ENCODE measurements at places on chromosomes 6 and 20.
A peak's percentile ranks its signal among the peaks of the same experiment; 100 is the strongest.

- DNase-seq, result no peak
Measured at GRCh38 chr20:3777381-3777715, 3.9 kb downstream of the SPEF1 start.

- no peak for DNase-seq
Measured at GRCh38 chr6:166202321-166202733, 34.7 kb upstream of the TBXT start.

DNA sequence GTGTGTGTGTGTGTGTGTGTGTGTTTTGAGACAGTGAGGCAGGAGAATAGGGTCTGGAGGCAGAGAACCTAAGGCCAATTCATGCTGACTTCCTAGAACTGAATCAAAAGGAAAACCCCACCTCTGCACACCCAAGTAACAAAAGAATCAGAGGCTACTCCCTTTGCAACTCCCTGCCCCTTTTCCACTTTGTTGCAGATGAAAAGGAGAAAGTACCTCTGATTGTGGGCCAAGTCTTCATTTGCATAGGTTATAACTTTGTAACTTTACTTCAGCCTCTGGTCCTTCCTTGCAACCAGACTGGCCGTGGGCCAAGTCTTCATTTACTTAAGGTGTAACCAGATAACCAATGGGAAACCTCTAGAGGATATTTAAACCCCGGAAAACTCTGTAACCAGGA, 168.8 kb downstream of the EYA2 start:
- DNase-seq, result no peak

DNA sequence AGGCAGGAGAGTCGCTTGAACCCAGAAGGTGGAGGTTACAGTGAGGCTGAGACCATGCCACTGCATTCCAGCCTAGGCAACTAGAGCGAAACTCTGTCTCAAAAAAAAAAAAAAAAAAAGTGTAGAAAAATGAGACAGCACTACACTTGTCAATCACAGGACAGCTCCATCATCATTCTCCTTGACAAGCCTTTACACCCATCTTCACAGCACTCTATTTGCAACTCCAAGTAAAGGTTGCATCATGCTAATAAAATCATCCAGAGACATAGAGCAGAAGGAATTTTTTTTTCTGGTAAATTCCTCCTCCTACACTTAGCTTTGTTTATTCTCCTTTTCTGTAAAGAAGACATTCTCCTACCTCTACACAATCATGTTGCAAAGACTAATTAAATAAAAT, 791.0 kb upstream of the HS3ST5 start:
- DNase-seq, result peak; percentile 2

DNA sequence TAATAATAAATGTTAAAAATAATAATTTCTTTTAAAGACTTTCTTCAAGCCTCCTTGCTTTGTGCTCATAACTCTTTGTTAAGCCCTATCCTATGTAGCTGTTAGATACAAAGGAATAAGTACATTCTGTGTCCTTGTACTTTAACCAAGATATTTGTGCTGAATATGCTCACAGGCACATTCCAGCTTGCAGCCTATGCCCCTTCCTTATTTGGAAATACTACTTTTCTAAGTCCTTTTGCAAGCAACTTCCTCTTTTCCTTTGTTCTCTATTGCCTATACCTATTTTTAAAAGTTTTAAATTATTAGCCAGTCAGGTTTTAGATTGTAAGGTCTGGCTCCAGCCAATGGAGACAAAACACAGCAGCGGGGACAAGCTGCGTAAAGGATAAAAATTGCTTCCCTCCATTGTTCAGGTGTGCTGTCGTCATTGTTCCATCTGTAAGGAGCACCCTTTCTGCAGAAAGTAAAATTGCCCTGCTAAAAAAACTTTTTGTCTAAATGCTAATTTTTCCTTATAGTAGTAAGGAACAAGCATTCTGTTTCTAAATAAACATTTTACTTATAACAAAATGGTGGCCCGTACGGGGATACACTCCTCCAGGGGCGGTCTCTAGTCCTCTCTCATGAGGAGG, 80.2 kb downstream of the SYTL3 start:
- no peak for DNase-seq

DNA sequence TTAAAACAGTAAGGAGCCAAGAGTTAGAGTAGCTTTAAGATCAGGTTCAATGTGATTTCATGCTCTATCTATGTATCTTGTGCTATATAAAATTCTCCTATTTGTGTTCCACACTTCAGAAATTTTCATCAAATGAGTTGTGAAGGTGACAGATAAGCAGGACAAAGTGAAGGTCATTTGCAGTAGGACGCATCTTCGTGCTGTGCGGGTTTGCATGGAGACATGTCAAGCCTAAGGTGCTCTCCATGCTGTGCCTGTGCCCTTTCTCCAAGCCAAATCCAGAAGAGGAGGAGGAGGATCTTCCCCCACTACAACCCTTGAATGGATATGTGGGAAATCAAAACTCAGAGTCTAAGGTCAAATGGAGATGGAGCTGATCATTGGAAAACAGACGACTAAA, 147.3 kb upstream of the NEDD9 start:
- DNase-seq, result no peak

- DNase-seq, result no peak
Measured at GRCh38 chr6:42896178-42896719, 16.8 kb downstream of the RPL7L1 start.

- peak; percentile 63 for DNase-seq
Measured at GRCh38 chr6:134707342-134708031, 242.4 kb downstream of the ALDH8A1 start.

DNA sequence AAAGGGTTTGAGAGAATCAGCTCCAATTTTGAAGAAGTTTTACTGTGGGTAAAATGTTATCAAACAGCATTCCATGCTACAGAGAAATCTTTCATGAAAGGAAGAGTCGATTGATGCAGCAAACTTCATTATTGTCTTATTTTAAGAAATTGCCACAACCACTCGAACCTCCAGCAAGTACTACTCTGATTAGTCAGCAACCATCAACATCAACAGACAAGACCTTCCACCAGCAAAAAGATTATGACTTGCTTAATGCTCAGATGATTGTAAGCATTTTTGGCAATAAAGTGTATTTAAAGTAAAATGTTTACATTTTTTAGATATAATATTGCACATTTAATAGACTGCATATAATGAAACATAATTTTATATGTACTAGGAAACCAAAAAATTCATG, 87.5 kb downstream of the AKAP7 start:
- DNase-seq, result no peak

- DNase-seq, result no peak
Measured at GRCh38 chr6:154526996-154527395, 16.5 kb upstream of the CNKSR3 start.

- no peak for DNase-seq
Measured at GRCh38 chr6:131024565-131024964, 38.5 kb downstream of the EPB41L2 start.

DNA sequence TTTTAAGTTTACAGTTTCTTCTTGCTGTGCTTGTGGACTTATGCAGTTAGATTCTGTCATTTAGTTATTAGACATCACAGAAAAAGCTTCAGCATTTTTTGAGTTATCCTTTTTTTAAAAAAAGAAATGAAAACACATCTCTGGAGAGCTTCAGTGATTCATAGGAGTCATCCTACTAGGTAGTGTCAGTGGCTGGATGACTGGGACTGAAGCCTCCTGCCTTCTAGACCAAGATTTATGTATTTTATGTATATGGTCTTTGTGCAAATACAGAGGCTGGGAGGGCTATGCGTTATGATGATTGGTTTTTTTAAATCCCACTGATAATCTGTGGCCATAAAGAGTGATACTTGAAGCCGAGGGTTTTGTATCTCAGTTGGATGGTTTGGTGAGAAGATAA, 125.9 kb upstream of the JAG1 start:
- DNase-seq, result no peak

DNA sequence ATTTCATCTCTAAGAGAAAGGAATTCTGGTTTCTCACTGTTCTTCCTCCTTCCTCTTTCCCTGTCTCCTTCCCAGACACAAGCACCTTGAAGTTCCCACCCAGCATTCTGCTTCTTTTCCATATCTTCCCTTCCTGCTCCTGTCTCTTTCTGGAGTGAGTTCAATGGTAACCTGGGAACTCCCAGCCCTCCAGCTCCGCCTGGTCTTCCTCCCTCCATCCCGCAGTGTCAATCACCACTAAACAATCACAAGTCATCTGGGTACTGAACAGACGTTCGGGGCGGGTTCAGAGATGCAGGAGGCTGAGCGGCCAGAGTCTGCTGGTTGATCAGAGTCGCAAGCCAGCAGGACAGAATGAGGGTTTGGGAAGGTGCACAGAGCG, 7.7 kb downstream of the TTBK1 start:
- no peak for DNase-seq

GRCh38 chr6:63261820-63262219, 50.6 kb downstream of the FKBP1C start:
- DNase-seq, result no peak

DNA sequence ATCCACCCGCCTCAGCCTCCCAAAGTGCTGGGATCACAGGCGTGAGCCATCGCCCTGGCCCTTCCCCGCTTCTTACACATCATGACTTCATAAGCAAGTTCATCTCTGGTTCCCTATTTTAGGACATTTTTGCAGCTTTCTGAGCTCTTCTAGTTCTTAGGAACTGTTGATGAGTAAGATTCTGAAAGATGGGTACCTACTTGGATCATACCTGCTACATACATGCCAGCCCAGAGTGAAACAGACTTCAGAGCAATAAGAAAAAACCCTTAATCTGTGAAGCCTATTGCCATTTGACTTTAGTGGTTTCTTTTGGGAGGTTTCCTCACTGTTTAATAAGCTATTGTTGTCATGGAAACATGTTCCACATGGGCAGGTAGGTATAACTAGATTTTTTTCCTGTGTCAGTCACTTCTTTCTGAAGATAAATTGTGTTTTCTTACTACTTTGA, 27.9 kb upstream of the TMEM217 start:
- DNase-seq, result no peak

DNA sequence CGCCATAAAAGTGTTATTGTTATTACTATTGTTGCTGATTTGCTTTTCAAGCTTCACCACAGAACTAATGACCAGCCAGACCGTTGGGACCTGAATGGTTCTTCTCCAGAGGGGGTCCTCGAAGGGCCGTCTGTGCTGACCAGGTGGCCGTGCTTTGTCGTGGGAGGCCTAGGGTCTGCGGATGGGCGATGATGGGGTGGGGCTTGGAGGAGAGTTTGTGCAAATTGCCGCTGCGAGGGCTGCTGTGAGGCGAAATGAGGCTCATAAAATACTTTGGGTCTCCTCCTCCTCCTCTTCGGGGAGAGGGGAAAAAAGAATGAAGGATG, 6.0 kb upstream of the ZBTB22 start:
- DNase-seq, result no peak

DNA sequence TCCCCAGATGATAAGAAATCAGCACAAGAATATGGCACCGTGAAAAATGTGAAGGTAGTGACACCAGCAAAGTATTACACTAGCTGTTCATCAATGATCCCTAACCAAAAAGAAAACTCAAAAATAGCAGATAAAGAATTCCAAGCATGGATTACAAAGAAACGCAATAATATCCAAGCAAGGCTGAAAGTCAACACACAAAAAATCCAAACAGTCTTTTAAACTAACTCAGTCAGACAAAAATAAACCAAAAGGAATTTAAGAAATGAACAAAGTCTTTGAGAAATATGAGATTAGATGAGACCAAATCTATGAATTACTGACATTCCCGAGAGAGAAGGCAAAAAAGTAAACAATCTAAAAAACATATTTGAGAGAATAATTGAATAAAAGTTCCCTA, 976.1 kb upstream of the MAP3K7 start:
- DNase-seq, result no peak

DNA sequence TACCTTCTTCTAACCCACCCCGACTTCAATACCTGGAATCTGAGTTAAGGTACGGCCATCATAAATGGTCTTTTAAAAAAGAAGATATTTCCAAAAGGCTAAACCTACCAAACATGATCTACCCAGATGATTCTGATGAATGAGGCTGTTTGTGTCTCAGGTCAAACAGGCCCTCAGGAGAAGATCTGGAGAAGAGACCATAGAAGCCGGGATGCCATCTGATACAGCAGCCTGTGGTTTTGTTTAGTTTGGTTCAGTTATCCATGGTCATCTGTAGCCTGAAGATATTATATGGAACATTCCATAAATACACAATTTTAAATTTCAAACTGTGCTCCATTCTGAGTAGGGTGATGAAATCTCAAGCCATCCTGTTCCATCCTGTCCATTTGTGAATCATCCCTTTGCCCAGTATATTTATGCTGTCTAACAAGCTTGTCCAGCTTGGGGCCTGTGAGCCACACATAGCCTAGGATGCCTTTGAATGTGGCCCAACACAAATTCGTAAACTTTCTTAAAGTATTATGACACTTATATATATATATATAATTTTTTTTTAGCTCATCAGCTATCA, 4.0 kb upstream of the CAP2 start:
- DNase-seq, result peak; percentile 46

- DNase-seq, result no peak
Measured at GRCh38 chr6:32436995-32437836, 2.5 kb upstream of the HLA-DRA start.

DNA sequence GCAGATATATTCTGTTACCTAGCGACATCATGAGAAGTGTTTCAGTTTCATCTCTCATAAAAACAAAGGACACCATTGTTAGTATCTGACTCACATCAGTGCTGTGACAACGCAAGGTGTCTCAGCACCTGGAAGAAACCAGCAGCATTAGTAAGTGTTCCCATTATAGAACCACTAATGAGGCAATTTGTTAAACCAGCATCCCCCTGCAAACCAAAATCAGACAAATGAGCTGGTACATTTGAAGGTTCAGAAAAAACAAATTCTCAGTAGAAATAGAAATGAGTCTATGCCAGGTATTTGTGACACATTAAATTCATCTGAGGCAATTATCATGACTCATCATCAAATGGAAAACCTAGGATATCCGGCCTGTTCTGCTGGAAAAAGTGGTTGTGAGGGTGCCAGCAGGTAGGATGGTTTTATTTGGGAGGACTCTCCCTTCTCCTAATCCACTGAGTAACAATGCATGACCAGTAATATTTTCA, 151.7 kb downstream of the TMEM200A start:
- no peak for DNase-seq

- DNase-seq, result peak; percentile 75
Measured at GRCh38 chr6:1872649-1873131, 263.0 kb downstream of the FOXC1 start.

GRCh38 chr6:43007126-43007525, 6.6 kb downstream of the MEA1 start:
- no peak for DNase-seq

GRCh38 chr6:152595499-152595898, 41.7 kb downstream of the SYNE1 start:
- no peak for DNase-seq

- DNase-seq, result no peak
Measured at GRCh38 chr20:35975576-35976373, 7.4 kb downstream of the CNBD2 start.

DNA sequence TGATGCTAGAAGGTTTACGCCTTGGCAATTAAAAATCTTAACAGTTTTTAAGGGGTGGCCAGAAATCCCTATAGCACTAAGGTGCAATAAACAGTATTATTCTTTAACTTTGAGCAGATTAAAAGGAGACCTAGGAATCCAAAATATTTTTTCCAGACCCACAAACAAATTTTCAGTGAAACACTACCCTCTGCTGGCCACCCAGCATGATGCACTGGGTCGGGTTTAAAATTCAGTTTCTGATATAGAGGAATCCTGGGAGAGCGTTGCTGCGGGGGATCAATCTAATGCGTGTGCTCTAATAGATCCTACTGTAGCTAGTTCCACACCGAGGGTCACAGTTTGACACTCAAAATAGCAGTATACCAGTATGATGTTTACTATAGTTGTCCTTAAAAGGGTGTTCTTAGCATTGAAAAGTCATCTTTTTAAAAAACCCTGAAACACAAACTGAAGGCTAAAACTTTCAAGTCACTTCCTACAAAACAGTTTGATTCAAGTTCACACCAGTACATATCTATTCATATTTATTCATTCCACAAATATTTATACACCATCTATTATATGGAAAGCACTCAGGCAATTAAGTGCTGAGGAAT, 10.2 kb downstream of the UBE3D start:
- DNase-seq, result peak; percentile 51

Data from fibroblast of skin of right quadriceps (primary cell).